Sigmoid colon (tissue), 7 donors: ENCODE measurements at places on chromosomes 4 and X. TPM values are rescaled to one million over a fixed set of nuclear protein-coding genes. Genes with fewer than 3 reads are reported as not detected.

- H3K36me3 ChIP-seq, result no peaks in the 10 kb centered on the region
- no peak for DNase-seq
- H3K4me1 ChIP-seq, result no peaks in the 10 kb centered on the region
- no peaks in the 10 kb centered on the region for H3K27me3 ChIP-seq
Observed at GRCh38 chrX:11766487-11766886, 8.4 kb downstream of the MSL3 start.

- H3K4me1 ChIP-seq, result no peaks in the 10 kb centered on the region
- no peak overlapping the region for H3K4me3 ChIP-seq
- no peaks in the 10 kb centered on the region for H3K36me3 ChIP-seq
- DNase-seq, result no peak
Observed at GRCh38 chr4:58456727-58457384, 1346.7 kb upstream of the IGFBP7 start.

DNA sequence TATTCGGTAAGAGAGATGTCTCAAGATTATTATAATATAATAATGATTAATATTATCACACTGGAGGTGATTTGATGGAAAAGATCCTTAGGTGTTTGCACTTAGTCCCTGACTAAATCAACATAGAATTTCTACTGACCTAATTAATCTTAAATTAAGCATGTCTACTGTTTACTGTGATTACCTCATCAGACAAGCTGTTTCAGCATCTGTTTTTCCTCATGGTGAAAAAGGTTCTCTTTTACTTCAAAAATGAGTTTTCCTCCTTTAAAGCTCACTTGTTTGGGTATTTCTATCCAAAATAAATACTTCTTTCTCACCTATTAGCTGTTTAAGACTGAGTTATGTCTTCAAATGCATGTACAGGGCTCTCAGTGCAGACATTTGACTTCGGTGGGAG is 407.8 kb downstream of the NKX6-1 start:
- no peaks in the 10 kb centered on the region for H3K36me3 ChIP-seq
- H3K27me3 ChIP-seq, result no peaks in the 10 kb centered on the region
- H3K4me1 ChIP-seq, result no peaks in the 10 kb centered on the region
- H3K27ac ChIP-seq, result no peak overlapping the region
- H3K4me3 ChIP-seq, result no peak overlapping the region

DNA sequence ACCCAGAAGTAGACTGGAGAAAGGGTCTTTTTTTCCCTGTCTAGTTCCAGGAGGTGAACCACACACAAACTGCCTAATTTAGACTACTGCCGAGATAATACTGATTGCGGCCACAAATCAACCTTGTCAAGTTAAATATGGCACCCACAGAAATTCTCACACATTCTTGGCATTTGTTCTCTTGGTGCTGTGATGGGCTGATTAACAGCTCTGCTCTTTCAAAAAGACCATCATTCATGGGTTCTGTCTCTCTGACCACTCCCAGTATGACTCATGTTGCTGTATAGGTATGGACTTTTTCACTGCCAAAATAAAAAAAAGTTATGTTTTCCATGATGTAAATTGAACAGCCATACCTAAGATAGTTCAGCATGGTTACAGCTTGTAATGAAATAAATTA is 1003.5 kb upstream of the LCORL start:
- H3K27me3 ChIP-seq, result no peaks in the 10 kb centered on the region
- no peak for DNase-seq
- H3K27ac ChIP-seq, result no peak overlapping the region
- no peaks in the 10 kb centered on the region for H3K36me3 ChIP-seq
- H3K4me1 ChIP-seq, result peaks cover 6% of the 10 kb centered on the region
- H3K4me3 ChIP-seq, result no peak overlapping the region

GRCh38 chr4:89054627-89055026 is 2.4 kb downstream of the FAM13A start:
- no peaks in the 10 kb centered on the region for H3K27me3 ChIP-seq
- no peaks in the 10 kb centered on the region for H3K36me3 ChIP-seq
- H3K27ac ChIP-seq, result no peak overlapping the region
- H3K4me1 ChIP-seq, result peaks cover 17% of the 10 kb centered on the region
- DNase-seq, result no peak

DDIT4L gene
- total RNA-seq, result 6.1 TPM

ELK1 gene
- total RNA-seq, result 18.8 TPM

GPR143 gene
- not detected for total RNA-seq

ZNF141 gene
- 17.4 TPM for total RNA-seq

ADRA2C gene
- total RNA-seq, result 1.7 TPM
